ENCODE measurements at places on chromosomes 4 and X.

DNA sequence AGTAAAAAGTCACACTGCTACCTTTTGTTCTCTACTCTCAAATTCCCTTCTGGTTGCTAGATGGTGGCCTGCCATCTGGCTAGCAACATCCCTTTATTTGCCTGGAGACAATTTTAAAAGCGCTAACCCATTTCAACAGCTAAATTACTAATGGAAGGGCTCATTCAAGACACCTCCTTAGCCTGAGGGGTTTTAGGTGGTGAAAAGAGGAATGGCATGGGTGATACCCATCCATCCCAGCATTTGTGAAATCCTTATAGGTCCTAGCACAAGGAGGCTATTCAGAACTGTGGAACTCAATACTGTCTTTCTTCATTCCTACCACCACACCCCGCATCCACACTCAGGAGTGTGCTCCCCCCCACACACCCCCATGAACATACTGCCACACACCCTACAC is 33.5 kb downstream of the ARHGEF9 start:
- no peak for DNase-seq

- DNase-seq = no peak
Measured at GRCh38 chr4:6262847-6263487, 6.7 kb upstream of the WFS1 start.

DNA sequence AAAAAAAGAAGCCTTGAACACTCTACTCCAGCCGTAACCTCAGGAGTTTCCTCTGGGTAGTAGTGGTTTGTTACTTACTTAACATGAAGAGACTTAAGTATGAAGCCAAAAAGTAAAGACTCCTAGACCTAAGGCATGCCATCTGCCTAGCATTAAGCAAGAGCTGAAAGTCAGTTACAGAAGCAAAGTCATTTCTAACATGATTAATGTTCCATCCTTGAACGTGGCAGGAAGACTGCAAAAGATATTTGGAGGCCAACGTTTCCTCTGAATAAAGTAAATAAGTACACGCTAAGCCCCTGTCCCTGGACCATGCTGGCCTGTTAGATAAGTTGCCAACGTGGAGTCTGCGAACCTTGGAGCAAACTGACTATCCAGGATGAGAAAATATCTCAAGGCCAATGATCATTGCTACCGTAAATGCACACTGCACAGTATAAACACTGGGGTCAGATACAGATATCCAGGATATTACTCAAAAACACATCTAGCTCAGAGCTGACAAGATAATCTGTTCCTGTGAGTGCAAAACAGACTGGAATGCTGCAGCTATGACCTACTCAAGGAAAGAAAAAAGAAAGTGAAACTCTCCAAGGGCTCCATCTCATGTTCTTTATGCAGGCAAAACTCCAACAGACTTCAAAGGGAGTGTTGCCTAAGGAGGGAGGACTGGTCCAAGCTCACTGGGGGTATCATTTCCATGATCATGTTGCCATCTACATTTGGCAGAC is 255.8 kb downstream of the COL25A1 start:
- no peak for DNase-seq

GRCh38 chrX:51824061-51824460 is 69.4 kb upstream of the MAGED1 start:
- no peak for DNase-seq

GRCh38 chrX:17369309-17369708 is 5.7 kb upstream of the NHS start:
- DNase-seq = no peak

DNA sequence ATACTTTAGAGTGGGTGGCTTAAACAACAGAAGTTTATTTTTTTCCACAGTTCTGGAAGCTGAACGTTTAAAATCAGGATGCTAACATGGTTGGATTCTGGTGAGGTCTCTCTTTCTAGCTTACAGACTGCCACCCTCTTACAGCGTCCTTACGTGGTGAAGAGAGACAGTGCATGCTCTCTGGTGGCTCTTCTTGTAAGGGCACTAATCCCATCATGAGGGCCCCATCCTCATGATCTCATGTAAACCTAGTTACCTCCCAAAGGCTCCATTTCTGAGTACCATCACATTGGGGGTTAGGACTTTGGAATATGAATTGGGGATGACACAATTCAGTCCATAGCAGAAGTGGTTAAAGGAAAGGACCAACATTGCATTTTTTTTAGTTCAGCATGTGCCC is 132.8 kb downstream of the BMPR1B start:
- DNase-seq = no peak

GRCh38 chr4:148355442-148356123 is 86.6 kb downstream of the NR3C2 start:
- no peak for DNase-seq

All from GM19239 (cell line).